ENCODE measurements at places on chromosomes 3 and 15. TPM values are rescaled to one million over a fixed set of nuclear protein-coding genes. Genes with fewer than 3 reads are reported as not detected.

The RCCD1 gene
- 5.9 TPM for total RNA-seq

The KCNMB3 gene
- 0.88 TPM for total RNA-seq

The RBSN gene
- 28.3 TPM for total RNA-seq

The BMF gene
- 19.7 TPM for total RNA-seq

The DHX30 gene
- 55.6 TPM for total RNA-seq

The P2RY1 gene
- total RNA-seq: under 0.01 TPM

The NR1I2 gene
- under 0.01 TPM for total RNA-seq

The PFKFB4 gene
- total RNA-seq: 45.8 TPM

Measured in placental pericyte (primary cell).